GM06990 (cell line): ENCODE measurements at places on chromosomes 7 and 10.

GRCh38 chr7:72325561-72325960 is 86.6 kb downstream of the CALN1 start:
- no peak for DNase-seq

GRCh38 chr7:55325371-55325792 is 39.8 kb upstream of the LANCL2 start:
- no peak for DNase-seq

- no peak for DNase-seq
Observed at GRCh38 chr10:3948843-3949242, 163.8 kb upstream of the KLF6 start.

DNA sequence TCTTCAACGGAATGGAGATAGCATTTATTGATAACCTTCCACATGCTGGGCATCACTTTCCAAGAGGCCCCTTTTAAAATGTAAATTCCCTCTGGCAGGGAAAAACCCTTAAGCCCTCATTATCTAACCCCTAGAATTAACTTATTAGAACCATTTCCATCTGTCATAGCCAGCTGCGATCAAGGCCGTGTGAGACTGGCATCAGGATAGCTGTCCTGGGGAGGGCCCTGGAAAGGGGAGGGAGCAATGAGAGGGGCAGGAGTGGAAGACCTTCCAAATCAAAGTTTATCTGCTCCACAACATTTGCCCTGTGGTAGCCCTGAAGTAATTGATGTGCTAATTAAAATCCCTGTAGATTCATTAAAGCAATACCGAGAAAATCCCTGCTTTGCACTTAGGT is 45.0 kb upstream of the JAZF1 start:
- DNase-seq = no peak

DNA sequence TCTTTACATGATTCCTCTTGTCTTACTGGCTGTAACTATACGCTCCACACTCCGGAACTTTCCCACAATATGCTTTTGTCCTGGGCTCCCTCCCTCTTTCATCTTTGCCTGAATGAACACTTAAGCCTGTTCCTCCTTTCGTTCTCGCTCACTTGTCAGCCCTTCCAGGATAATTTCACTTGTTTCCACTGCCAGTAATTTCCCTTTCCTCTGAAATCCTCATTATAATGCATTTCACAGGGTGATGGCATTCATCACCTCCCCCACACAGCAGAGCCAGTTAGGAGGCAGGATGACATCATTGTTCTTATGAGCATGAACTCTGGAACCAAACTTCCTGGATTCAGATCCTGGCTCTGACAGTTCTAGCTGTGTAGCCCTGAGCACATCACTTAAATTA is 372.6 kb downstream of the GPR158 start:
- no peak for DNase-seq

GRCh38 chr10:125609859-125610258 is 73.1 kb downstream of the TEX36 start:
- no peak for DNase-seq

- DNase-seq = no peak
Observed at GRCh38 chr10:10830293-10830986, 187.2 kb upstream of the CELF2 start.

DNA sequence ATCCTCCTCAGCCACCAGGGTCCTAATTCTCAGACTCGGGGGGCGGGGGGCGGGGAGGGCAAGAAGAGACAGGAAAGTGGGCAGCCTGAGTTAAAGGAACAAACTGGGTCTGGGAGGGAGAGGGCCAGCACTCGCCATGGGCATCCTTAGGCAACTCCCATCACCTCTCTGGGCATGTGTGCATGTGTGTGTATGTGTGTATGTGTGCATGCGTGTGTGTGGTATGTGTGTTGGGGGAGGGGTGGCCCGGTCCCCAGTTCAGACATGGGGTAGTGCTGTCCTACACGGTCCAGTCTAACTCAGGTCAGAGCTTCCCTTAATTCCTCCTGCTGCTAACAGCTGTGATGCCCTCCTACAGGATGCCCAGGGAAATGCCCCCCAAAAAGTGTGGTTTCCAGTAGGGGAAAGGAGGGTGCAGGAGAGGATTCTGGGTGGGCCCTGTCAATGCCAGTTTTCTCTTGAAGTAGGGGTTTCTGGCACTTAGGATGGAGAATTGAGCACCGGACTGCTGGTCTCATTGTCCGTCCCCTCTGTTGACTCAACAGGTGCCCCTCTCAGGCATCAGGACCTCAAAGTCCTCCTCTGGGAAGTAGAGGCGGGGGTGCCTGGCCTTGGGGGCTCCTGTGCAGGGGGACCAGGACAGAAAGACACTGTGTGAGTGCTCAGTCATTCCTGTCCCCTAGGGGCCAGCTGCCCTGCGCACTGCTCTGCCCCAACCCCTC is 15.1 kb upstream of the ZMIZ1 start:
- DNase-seq = no peak

- DNase-seq = no peak
Observed at GRCh38 chr7:31068006-31068675, 16.0 kb downstream of the ADCYAP1R1 start.

DNA sequence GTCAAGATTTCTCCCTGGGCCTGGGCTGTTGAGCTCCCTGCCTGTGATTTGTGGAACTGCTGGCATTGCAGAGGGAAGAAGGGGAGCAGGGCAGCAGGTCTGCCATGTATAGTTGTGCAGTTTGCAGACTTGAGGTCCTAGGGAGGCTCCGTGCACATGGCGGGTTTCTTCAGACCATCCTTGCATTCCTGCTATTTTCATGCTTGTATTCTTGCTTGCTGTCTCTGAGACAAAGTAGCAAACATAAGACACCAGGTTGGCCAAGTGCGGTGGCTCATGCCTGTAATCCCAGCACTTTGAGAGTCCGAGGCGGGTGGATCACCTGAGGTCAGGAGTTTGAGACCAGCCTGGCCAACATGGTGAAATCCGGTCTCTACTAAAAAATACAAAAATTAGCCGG is 61.1 kb downstream of the NPTX2 start:
- no peak for DNase-seq

GRCh38 chr10:93059975-93060886 is at the start of gene CYP26C1:
Gene CYP26C1, plus strand, starts transcription at chr10:93060798. Its CDS starts 466 bp downstream, at chr10:93061264.
- no peak for DNase-seq
